ENCODE measurements at places on chromosomes 3 and 15. TPM values are rescaled to one million over a fixed set of nuclear protein-coding genes. Genes with fewer than 3 reads are reported as not detected.

SMCO1 gene
- not detected for total RNA-seq

RASGRP1 gene
- total RNA-seq, result 224 TPM

POPDC2 gene
- total RNA-seq, result 2.0 TPM

ADGRG7 gene
- not detected for total RNA-seq

USP13 gene
- total RNA-seq, result 6.5 TPM

SYNPR gene
- not detected for total RNA-seq

CLDN16 gene
- total RNA-seq, result not detected

LRRC28 gene
- total RNA-seq, result 20.8 TPM

CLDN18 gene
- total RNA-seq, result not detected

PIERCE2 gene
- not detected for total RNA-seq

CMC1 gene
- 19.1 TPM for total RNA-seq

TIMP4 gene
- total RNA-seq, result not detected

RPL14 gene
- 1,702 TPM for total RNA-seq

CTXND1 gene
- not detected for total RNA-seq

Data from T-helper 1 cell treated with Interleukin-12 subunit alpha and Interleukin-12 subunit beta and Interleukin-4 antibody, amounts not matched to agents 30 ng/mL and 1 ng/mL, for 36 hours (primary cell).